ENCODE measurements at places on chromosomes 12 and 14.

- ATAC-seq, result peak; percentile 44
These were observed at the start of gene SLC7A8 for GRCh38 chr14:23183479-23183878. Gene SLC7A8 (minus strand): TSS chr14:23183660. CDS start chr14:23182914, 746 bp downstream.

DNA sequence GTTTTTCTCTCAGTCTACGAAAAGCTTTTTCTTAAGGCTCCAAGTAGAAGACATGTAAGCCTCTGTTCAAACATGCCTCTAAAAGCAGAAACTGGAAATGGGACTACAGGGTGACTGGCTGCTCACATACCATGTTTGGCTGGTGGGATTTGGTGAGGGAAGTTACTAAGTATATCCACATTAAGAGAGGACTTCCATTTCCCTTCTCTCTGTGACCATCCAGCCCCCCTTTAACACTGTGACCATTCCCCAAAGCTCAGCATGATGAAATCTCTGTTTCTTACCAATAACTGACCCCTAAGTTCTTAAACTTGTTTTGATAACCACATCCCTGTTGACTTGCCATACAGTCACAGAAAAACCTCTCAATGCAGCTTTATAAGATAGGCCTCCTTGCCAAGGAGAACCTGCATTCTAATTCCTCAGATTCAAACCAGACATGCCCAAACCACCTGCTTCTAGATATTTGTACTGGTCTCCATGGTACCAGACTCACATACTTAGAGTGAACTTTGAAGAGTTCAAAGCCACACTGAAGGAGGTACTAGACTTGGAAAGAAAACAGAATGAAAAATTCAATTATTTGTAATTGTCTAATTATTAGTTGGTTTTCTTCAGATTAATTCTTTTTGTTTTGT, 102.2 kb downstream of the VEZT start:
- no peak for ATAC-seq

DNA sequence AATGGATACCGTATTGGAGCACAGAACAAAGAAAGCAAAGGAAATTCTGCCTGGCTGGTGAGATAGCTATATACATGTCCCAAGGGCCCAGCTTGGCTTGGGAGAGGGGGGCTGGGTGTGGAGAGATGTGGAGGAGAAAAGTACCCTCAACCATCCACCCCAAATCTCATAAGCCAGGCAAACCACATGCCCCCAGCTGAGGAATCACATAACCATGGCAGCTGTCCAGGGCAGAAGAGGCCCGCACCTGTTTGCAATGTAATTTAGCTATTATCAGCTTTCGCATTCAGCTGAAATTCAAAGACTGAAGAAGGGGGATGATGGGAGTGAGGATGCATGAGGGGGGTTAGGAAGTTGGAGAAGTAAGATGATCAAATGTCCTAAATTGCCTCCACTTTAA, 196.1 kb downstream of the TBX5 start:
- ATAC-seq, result no peak

GRCh38 chr14:64201296-64201695, 92.9 kb downstream of the ESR2 start:
- no peak for ATAC-seq

GRCh38 chr14:77119851-77120250, 21.7 kb downstream of the ZDHHC22 start:
- no peak for ATAC-seq

DNA sequence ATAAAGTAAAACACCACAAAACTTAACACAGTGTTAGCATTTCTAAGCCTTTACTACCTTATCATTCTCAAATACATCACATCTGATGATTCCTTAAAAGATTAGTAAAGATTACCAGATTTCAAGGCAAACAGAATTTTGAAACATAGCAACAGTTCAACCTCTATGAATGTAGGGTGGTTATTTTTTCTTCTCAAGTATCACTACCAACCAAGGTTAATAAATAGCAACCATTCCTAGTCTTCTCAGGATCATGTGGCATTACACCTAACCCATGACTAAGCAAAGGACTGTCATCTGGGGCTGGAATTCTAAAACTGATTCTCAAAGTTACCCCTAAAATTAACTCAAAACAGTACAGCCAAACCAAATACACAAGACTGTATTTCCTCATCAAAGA, 39.4 kb upstream of the CSRNP2 start:
- no peak for ATAC-seq

- no peak for ATAC-seq
These were observed 31.3 kb upstream of the ATP2A2 start for GRCh38 chr12:110249716-110250225.

DNA sequence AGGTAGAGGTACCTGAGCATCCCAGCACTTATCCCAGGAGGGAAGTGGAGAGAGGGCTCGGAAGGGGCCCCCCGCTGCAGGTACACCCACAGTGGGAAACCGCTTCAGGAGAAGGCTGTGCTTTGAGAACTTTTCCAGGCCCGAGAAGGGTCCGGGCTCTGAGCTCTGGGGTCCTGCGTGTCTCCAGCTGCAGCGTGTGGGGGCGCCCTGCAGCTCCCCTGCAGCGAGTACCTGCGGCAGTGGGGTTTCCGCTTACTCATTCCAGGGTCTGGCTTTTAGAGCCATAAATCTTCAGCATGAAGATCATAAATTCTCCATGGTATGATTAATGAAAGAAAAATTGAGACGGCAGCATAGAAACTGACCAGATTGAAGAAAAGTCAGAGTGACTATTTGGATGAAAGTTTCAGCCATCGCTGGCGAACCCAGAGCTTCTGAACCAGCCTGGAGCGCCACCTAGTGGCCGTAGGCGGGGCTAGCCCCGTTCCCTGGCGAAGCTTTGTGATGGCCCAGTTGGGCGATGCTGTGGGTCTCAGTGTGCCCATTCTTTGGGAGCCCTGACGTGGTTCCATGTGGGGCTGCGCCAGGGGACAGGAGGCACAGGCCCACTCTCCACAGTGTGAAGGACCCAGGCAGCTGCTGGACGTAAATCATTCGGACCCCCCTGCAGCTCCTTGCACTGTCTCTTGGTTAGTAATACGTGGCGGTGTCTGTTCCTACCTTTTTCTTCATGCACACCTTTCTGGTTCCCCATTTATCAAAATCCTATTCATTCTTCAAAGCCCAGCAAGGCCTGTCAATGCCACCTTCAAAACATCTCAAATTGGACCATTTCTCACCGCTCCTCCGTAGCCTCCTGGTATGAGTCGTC, 198.2 kb downstream of the TSPAN9 start:
- ATAC-seq, result peak; percentile 41
